Nucleus accumbens (tissue), 56 donors: ENCODE measurements at places on chromosomes 16 and 17.

GRCh38 chr16:54027062-54027461 lies 259.5 kb downstream of the IRX3 start:
- no peak for DNase-seq

DNA sequence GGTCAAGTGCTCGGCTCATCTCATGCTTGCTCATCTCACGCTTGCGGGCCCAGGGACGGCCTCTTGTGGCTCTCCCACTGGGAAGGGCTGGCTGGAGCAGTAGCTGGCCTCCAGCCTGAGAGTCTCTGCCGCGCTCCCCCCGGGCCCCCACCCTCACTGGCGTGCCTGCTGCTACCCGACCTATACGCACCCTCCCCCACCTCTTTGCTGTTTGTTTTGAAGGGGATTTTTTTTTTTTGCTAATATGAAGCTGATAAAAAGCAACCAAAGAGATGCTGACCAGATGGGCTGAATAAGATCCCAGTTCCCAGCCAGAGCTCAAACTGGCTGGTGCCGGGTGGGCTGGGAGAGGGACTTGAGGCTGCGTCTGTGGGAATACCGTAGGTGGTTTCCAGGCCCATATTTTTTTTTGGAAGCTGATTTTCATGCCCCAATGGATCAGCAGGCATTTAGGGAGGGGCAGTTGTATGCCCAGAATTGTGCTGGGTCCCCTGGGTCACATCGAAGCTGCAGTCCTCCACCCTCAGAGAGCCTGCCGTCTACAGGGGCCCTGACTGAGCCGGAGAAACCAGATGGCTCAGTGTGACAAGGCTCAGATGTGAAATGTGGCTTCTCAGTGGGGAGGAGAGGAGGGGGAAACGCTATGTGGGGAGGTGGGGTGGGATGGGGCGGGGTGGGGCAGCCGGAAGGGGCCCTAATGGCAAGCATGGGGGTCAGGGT lies 115.0 kb downstream of the RAP1GAP2 start:
- DNase-seq: no peak

DNA sequence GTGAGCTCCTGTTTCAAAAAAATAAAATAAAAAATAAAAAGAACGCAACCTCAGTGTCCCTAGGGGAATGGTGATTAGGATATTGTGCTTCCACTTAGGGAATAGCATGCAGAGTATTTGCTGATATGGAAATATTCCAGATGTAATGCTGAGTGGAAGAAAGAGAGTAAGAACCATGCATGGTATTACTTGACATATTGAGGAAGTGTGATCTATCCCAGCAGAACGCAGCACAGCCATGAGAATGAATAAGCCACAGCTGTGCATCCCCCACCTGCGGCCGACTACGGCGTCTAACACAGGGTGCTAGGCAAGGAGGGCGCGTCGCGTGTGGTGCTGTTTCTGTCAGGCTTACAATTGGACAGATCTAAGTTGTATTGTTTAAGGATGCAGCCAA lies 49.5 kb downstream of the FOXK2 start:
- DNase-seq: no peak

GRCh38 chr16:52494145-52494544 lies 52.8 kb downstream of the TOX3 start:
- no peak for DNase-seq

GRCh38 chr16:57537194-57537505 lies 779 bp upstream of the CCDC102A start:
- DNase-seq: no peak

GRCh38 chr17:47997586-47997985 lies 26.7 kb downstream of the CDK5RAP3 start:
- no peak for DNase-seq

GRCh38 chr17:2853283-2854142 lies 57.3 kb downstream of the RAP1GAP2 start:
- DNase-seq: no peak

DNA sequence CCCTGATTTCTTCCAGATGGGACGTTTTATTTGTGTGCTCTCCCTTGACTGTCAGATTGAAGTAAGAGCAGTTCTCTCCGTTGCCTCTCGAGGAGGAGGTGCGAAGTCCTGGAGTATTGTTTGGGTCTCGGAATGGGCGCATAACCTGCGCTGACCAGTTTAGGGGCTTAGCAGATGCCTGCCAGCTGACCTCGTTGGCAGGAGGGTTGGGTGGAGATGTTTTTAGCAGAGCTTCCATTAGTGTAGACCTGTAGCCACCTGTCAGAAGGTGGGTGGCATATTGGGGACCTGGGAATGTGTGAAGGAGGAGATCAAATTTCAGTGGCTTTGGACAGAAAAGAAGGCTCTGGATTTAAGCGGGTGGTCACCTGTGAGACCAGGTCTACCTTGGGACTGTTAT lies 3.6 kb downstream of the RASD1 start:
- no peak for DNase-seq
